Renal cortical epithelial cell (primary cell): ENCODE measurements at places on chromosomes 2 and 18. TPM values are rescaled to one million over a fixed set of nuclear protein-coding genes. Genes with fewer than 3 reads are reported as not detected.

- no peak for DNase-seq
Observed at GRCh38 chr2:172247203-172247602, 144.5 kb upstream of the DLX2 start.

- DNase-seq, result peak; percentile 91
Observed at GRCh38 chr2:238263204-238264071, 23.6 kb upstream of the HES6 start.

DNA sequence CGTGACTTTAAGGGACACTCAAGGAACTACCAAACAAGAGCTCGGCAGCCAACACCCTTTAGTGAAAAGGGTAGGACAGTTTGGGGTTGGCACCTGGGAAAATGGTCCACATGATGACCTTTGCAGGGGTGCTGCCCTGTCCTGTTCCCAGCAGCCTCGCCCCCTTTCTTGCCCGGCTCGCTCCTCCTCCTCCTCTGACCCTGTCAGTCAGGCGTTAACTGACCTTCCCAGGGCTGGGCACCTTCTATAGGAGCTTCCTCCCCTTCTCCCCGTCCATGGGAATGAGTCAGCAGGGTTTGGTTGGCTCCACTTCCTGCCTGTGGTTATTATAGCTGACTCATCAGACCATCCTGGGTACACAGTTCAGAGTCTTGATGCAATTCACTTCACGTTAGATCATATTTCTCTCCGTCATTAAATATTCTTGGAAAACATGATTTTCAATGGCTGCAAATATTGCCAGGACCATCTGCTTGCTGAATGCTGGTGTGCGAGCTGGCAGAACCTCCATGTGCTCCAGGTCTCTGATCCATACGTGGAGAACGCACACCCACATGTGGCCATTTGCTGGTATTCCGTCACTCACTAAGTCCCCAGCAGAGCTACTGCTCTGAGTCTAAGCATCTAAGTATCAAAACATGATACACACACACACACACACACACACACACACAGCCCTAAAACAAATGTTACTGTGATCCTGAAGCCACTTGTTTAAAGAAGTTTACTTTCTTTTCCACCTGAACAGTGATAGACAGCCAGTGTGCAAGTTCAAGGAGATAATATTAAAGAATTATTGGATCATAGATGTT lies 185.0 kb downstream of the ANAPC1 start:
- DNase-seq, result peak; percentile 99

GRCh38 chr18:78309307-78309706 lies 670.3 kb upstream of the SALL3 start:
- no peak for DNase-seq

DNA sequence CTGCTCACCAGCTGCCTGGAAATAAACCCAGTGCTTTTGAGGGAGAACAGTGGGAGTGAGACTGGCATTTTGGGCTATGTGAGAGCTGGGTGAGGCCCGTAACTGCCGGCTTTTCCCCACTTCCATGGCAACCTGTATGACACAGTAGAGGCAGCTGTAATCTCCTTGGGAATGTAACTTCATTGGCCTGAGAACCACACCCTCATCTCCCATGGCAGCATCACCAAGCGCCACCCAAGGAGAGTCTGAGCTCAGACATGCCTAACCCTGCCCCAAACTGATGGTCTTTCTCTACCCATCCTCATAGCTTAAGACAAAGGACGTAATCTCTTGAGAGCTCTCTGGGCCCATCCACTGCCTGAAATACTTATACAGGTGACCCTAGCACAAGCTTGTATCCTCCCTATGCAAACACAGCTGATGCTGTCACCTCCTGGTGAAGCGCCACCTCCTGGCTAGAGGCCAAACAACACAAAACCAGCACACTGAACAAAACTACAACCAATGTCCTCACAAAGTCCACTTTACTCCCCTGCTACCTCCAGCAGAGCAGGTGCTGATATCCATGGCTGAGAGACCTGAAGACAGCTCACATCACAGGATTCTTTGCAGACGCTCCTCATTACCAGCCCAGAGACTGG lies 763.4 kb upstream of the NRXN1 start:
- DNase-seq, result no peak

The IMPACT gene
- total RNA-seq, result 34.2 and 36.5 TPM in 2 replicates

The SLC9A4 gene
- total RNA-seq, result 0.40 and 7.6 TPM in 2 replicates
